ENCODE measurements at places on chromosomes 6 and 20. TPM values are rescaled to one million over a fixed set of nuclear protein-coding genes. Genes with fewer than 3 reads are reported as not detected.

DNA sequence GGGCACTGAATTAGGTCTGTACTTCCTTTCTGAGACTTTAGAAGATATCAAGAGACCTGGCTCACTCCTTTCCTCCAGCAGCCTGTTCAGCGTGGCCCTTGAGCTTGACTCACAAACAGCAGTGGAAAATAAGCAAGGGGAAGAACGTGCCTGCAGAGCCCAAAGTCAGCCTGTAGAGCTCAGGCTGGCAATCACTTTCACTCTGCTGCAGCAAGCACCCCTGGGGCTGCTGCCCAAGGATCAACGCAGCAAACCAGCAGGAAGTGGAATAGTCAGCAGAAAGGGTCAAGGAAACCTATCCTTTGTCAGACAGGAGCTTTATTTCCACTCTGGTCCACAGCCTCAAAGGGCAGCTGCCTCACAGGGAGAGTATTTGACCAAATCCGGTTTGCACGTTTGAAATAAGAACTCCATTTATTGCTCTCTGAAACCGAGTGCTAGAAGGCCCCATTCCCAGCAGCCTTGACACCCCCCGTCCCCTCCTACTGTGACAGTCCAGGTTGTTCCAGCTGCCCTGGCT is 77.4 kb downstream of the PRDM1 start:
- DNase-seq, result peak; percentile 57

DNA sequence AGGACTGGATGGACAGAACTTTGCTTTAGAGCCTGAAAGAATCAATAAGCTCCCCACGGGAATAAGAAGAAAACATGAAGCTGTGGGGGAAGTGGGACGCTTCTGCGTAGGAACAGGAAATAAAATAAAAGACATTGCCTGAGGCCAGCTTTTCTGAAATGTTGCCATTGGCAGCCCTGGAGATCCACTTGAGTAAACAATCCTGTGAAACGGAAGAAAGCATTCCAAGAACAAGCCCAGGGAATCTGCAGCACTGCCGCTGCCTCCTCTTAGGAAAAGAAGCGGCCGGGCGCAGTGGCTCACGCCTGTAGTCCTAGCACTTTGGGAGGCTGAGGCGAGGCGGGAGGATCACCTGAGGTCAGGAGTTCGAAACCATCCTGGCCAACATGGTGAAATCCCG is 182.3 kb upstream of the RALGAPA2 start:
- DNase-seq, result no peak

DNA sequence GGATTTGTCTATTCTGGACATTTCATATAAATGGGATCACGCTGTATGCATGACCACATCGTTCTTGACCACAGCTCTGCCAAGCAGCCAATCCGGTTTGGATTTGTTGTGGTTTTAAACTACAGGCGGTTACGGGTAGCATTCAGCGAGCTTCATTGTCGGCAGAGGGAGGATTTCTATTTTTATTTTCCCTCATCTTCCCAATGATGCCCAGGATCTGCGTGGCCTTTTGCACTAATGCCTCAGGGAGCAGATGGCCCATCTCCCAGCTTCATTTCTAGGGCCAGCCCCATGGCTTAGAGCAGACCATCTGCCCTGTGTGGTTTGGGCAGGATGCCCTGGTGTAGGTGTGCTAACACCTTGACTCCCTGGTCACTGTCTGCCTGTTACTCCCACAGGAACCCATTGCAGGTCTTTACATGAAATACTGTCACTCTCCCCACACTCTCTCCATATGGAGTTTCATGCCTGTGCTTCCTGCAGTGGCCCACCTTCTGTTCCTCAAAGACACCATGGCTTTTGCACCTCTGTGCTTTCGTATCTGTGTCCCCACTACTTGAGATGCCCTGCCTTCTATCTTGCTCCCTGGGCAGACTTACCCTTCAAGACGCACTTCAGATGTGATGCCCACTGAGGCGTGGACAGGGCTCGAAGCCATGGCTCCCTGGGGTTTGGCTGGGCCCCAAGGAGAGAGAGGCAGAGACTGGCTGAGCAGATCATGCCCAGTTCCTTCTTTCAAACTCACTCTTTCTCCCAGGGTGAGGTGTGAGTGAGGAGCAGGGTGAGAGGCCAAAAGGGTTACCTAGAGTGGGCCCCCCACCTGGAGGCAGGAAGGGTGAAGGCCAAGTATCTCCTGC is 26.0 kb downstream of the SDCBP2 start:
- DNase-seq, result no peak

- peak; percentile 12 for DNase-seq
Observed at GRCh38 chr6:72559555-72559954, 62.3 kb upstream of the KCNQ5 start.

- DNase-seq, result peak; percentile 37
Observed at GRCh38 chr20:12965212-12965869, 43.4 kb upstream of the SPTLC3 start.

DNA sequence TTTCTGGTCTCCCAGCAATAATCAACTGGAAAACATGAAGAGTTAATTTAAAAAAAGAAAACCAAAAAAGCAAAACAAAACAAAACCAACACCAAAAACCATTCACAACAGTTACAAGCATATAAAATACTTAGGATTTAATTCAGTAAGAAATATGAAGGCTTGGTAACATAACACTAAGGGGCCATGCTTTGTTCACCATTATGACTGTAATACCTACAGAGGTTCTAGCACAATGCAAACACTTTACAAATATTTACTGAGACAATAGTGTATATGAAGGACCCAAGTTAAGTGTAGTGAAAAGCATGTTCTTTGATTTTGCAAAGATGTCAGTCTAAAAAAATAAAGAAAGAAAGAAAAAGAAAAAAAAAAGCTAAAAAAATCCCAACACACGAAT is 109.8 kb upstream of the EMILIN3 start:
- DNase-seq, result no peak

- DNase-seq, result no peak
Observed at GRCh38 chr6:52155791-52156576, 30.2 kb upstream of the IL17A start.

- no peak for DNase-seq
Observed at GRCh38 chr6:39003492-39003891, 45.1 kb upstream of the GLP1R start.

DNA sequence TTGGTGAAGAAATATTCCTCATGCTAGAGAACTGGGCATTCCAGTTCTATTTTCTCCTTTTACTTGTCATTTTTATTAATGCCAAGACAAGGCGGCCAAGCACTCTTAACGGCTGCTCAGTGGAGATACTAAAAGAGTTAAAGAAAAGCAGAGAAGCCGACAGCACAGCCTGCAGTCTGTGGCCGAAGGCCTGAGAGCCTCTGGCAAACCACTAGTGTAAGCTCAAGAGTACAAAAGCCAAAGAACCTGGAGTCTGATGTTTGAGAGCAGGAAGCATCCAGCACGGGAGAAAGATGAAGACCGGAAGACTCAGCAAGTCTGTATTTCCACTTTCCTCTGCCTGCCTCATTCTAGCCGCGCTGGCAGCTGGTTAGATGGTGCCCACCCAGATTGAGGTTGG is 167.1 kb upstream of the FUT9 start:
- peak; percentile 49 for DNase-seq

DNA sequence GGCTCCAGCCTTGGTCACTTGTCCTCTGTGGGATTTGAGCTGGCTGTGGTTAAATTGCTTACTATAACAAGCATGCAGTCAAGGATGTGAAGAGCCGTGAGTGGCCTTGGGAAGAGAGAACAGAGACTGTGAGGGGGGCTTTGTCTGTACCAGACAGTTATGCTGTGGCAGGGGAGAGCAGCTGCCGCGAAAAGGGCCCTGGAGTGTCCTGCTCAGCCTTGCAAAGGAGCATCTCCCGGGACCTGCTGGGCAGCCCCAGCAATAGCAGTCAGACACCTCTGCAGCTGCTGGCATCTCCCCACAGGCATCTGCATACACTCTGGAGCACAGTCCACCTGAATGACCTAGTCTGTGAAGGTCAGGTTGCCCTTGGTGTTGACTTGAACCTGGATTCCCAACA is 6.3 kb downstream of the EBF4 start:
- DNase-seq, result no peak

- no peak for DNase-seq
Observed at GRCh38 chr6:132907231-132907630, 92.9 kb downstream of the RPS12 start.

- DNase-seq, result no peak
Observed at GRCh38 chr6:111002350-111002749, 20.5 kb downstream of the RPF2 start.

GRCh38 chr6:91328241-91328640 is 741.4 kb upstream of the MAP3K7 start:
- DNase-seq, result no peak

GRCh38 chr6:75620381-75621304 is 19.0 kb downstream of the SENP6 start:
- DNase-seq, result no peak

- peak; percentile 73 for DNase-seq
Observed at GRCh38 chr20:53865901-53866793, 204.2 kb downstream of the BCAS1 start.

GRCh38 chr6:106964954-106965353 is 9.6 kb downstream of the CD24 start:
- no peak for DNase-seq

- DNase-seq, result no peak
Observed at GRCh38 chr6:143140767-143141166, 80.1 kb downstream of the AIG1 start.

GRCh38 chr20:16569246-16570153 is 3.7 kb downstream of the KIF16B start:
- DNase-seq, result no peak

Gene SLC25A27
- 11.6 TPM for total RNA-seq

Gene CLPSL2
- total RNA-seq, result not detected

Gene SS18L1
- total RNA-seq, result 5.5 TPM

Gene PLCG1
- total RNA-seq, result 39.5 TPM

Gene PMEPA1
- total RNA-seq, result 14.7 TPM

Gene GNAS-AS1
- 4.1 TPM for total RNA-seq

Gene PGC
- total RNA-seq, result 0.96 TPM

Gene CALHM6
- total RNA-seq, result 25.5 TPM

Gene BPIFB1
- 1.4 TPM for total RNA-seq

Data from umbilical cord (tissue), 2 donors.